ENCODE measurements at places on chromosomes 1 and 21.

GRCh38 chr1:46102769-46103476 lies 29.5 kb downstream of the PIK3R3 start:
- DNase-seq, result no peak

DNA sequence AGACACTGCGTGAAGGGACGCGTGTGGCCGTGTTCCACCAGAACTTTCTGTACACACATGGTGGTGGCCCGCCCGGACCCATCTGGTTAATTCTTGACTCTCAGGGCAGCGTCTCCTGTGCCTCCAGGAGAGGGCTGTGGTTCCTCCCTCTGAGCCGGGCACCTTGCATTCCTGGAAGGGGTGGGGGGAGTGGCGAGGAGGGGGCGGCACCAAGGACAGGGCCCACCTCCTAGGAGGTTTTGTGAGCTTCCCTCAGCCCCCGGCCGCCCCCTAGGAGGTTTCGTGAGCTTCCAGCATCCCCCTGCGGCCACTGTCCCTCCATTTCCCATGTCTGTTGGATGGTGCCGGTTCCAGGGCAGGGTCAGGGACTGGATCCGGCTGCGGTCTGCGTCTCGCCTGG lies 28.9 kb downstream of the FAAP20 start:
- DNase-seq, result no peak

DNA sequence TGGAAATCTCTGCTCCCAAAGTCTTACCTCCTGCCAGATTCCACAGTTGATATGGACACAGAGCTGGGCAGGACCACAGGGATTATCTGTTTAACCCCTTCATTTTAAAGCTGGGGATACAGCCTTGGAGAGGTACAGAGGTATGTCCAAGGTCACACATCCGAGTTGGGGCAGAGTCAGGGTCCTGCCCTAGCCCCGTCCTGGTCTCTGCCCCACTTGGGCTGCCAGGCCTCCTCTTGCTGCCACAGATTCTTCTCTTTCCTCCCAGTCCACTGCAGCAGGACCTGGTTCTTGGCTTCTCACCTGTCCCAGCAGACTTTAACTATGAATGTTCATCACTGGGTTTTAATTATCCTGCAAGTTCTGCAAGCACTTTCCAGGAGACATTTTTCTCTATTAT lies 258.3 kb downstream of the MATN1 start:
- DNase-seq, result no peak

DNA sequence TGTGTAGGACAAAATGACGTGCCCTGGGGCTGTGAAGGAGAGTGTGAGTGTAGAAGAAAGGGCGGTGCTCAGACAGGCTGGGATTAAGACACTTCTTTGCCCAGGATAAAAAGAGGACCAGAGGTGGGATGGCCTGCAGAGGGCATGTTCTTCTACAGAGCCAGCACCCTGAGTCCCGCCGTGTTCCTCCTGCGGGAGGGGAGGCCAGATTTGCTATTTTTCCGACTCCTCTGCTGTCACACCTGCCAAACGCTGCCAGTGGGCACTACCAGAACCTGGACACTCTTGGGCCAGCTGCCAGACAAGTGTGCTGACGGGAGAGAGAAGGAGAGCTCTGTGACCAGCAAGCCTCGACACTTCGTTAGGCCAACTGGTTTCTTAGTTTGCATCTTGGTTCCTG lies 206.4 kb downstream of the PLD5 start:
- no peak for DNase-seq

DNA sequence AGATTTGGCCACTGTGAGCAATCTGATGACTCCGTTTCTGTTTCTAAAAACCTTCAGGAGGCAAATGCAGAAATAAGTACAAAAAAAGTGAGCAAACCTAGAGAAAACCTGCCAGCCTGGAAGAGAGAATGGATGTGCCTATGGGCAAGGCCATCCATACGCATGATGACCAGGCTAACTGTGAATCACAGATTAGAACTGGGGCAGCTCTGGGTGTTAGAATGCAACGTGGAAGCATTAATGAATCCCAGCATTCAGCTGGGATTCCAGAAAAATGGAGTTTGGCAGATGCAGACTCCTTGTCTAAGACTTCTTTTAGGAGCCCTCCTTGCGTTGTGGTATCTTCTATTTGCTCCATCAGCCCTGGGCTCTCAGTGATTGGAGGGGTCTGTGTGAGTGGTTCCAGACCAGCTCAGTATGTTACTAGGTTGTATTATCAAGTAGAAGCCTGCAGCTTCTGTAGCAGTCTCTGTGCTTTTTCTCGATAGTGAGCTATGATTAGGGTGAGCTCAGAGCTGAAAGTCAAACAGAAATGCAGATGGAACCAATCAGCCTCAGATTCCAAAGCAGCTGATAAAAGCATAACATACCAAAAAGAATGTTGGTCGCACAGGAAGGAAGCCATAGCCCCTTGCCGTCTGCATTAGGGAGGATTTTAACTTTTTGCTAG lies 154.0 kb downstream of the PSMG1 start:
- no peak for DNase-seq

- DNase-seq, result no peak
Observed at GRCh38 chr1:205729945-205730610, 19.9 kb downstream of the NUCKS1 start.

- DNase-seq, result no peak
Observed at GRCh38 chr1:31460027-31460426, 47.0 kb downstream of the SERINC2 start.

- no peak for DNase-seq
Observed at GRCh38 chr1:232204269-232204668, 425.7 kb downstream of the SIPA1L2 start.

- DNase-seq, result no peak
Observed at GRCh38 chr21:44984792-44985440, 45.1 kb downstream of the SLX9 start.

DNA sequence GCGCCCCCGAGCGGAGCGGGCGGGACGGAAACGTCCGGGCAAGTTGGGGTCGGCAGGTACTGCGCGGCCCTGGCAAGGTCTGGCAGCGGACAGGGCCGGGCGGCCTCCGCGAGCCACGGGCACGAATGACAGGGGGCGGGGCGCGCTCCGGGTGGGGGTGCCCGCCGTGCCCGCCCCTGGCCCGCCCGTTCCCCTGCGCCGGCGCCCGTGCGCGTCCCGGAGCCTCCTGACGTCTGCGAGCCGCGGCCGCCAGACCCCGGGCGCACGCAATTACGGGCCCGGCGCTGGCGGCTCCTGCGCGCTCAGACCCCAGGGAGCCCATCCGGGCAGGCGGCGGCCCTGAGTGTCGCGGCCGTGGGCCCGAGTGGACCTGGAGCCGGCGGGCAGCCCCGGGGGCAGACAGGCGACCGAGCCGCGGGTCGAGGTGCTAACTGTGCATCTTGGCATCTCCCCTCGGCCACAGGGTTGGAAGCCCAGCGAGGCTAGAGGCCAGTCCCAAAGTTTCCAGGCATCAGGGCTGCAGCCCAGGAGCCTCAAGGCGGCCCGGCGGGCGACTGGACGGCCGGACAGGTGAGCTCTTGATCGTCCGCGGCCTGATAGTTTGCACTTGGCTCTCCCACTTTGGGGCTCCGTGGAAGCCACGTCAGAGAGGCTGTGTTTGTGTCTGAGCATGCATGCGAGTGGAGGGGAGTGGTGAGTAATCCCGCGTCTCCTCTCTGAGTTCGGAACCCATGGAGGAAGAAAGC lies 918 bp downstream of the MIB2 start:
- no peak for DNase-seq

DNA sequence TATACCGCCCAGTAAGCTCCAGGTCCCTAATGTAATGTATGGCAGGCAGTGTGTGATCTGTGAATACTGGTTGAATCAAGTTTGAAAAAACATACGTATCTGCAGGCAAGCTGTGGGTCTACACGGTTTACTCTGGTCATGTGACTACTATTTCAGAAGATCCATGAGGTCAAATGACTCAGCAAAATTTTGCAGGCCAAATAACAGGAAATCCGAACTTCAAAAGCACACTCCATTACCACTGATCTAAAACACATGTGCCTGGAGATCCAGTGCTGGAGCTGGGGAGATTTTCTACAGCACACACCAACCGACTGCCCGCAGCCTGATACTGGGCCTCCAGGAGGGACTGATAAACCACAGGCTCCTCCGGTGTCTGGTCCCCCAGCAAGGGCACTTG lies 64.5 kb upstream of the SLC44A3 start:
- no peak for DNase-seq

DNA sequence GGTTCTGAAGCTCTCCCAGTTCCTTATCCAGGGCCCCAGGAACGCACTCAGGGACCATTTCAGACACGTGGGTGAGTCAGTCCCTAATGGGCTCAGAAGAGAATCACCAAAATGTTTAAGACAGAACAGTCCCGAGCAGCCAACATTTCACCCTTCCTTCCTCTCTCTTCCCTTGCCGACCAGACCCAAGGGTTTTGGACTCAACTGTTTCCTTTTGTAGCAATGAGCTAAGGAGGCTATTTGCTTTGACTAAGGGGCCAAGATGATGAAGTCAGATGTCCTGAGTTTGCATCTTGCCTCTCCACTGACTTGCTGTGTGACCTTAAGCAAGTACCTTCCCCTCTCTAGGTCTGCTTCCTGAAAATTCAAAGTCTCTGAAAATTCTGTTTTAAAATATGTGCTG lies 472.3 kb upstream of the VAMP3 start:
- no peak for DNase-seq

GRCh38 chr1:30008998-30009657 lies 714.3 kb downstream of the MATN1 start:
- DNase-seq, result no peak

DNA sequence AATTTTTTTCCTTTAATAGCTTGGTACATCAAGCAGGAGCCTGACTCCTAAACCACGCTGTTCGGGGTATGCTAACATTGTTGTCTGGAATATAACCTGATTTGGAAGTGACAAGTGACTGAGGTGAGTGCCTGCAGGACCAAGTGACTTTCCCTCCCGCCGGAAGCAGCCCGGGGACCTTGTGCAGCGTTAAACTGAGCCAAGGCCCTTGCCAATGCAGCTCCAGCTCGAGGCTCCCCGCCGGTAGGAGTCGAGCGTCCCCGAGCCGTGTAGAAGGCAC lies 716 bp upstream of the MTARC1 start:
- no peak for DNase-seq

- no peak for DNase-seq
Observed at GRCh38 chr1:177236962-177237361, 66.2 kb downstream of the BRINP2 start.

GRCh38 chr21:38314558-38314957 lies 57.8 kb downstream of the KCNJ15 start:
- no peak for DNase-seq

GRCh38 chr1:58395355-58395754 lies 151.2 kb downstream of the OMA1 start:
- DNase-seq, result no peak

- no peak for DNase-seq
Observed at GRCh38 chr1:202643397-202644218, 66.6 kb downstream of the SYT2 start.

- DNase-seq, result no peak
Observed at GRCh38 chr1:26274801-26275425, 5.0 kb upstream of the SH3BGRL3 start.

DNA sequence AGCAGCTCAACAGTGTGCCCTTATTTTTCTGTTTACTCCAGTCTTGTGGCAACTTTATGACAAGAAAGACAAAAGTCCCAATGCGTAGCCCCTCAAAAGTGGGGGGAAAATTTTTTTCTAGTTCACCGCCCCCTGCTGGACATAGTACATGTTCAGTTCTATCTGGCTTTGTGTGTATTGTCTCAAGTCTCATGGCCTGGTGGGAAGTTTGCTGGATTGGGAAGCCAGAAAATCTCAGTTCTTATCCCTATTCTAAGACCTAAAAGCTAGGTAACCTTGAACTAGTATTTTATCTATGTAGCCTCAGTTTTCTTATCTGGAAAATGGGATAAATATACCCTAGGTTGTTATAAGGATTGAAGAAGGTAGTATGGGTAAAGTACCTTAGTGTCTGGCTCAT lies 55.8 kb upstream of the LDLRAP1 start:
- DNase-seq, result no peak

DNA sequence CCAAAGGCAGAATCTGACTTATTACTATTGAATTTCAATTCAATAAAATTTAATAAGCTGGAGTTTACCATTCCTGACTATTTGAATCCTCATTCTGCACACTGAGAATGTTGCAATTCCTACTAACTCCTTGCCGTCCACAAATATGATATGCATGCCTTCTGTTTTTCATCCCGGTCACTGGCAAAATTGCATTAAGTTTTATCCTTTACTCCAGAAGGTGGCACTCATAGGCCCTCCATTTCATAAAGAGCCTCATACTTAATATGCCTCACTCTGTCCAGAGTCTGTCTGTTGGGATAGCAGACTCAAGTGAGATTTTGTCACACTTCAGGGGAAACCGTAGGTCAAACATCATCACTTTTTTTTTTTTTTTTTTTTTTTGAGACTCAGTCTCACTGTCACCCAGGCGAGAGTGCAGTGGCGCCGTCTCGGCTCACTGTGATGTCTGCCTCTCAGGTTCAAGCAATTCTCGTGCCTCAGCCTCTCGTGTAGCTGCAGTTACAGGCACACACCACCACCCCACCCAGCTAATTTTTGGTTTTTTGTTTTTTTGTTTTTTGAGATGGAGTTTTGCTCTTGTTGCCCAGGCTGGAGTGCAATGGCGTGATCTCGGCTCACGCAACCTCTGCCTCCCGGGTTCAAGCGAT lies 27.3 kb downstream of the F11R start:
- DNase-seq, result no peak

DNA sequence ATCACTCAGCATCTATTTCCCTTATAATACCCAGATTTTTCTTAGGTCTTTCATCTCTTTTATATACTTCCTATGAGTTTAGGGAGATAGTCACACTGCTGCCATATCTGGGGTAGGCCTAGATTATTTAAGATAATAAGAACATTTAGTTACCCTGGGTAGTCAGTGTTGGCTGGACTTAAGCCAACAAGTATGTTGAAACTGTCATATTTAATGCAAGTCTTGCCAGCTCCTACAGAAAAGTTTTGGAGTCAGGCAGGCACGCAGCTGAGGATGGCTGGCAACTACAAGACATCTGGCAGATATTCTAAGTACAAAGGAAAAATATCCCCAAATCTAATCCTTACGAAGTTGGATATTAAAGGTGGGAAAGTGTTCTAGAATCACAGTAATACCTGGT lies 19.2 kb upstream of the DEPDC1 start:
- no peak for DNase-seq

- DNase-seq, result no peak
Observed at GRCh38 chr1:191508239-191508638, 650.0 kb upstream of the RGS18 start.

DNA sequence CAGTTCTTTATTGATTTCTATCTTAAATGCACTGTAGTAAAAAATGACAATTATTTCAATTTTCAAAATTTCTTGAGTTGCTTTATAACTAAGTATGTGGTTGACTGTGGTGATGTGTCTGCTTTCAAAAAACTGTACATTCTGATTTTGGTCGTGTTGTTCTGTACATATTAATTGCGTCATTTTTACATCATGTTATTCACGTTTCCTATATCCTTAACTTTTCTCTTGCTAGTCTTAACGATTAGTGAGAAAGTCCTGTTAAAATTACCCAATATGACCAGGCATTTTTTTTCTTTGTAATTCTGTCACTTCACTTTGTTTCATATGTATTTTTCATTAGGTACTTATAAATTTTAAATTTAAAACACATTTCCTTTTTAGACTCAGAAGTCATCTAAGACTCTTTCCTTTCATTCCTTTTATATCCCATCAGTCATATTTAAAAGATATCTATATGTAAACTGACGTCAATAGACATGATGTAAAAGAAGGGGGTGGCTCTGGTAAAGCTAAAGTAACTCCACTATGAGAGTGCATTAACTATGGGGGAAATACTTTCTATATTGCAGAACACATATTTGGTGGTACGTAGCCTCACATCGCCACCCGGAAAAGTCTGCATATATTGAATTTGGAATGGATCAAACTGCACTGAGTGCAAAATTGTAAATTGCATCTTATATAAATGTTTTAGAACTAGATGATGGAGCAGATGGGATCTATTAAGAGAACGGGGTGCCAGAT lies 1.1 kb upstream of the COA6 start:
- DNase-seq, result no peak
